T-helper 17 cell (primary cell): ENCODE measurements at places on chromosomes 12 and 14. TPM values are rescaled to one million over a fixed set of nuclear protein-coding genes. Genes with fewer than 3 reads are reported as not detected.

The CCDC196 gene
- not detected for total RNA-seq

DNA sequence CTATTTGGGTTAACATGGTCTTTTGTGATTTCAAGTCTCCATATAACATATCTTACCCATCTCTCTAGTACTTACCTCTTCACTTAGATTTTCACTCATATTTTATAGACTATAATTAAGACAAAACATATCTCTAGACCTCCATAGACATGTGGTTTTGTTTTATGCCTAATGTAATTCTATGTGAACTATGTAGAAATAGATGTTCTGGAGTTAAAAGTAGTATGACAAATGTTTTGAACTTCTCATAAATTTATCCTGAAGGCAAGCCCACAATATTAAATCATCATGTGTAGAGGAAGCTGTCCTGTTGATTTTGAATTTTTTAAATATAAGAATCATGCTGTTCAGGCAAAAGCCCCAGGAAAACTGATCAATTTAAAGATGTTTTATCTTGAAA is 169.2 kb downstream of the SYT1 start:
- H3K27ac ChIP-seq: no peak overlapping the region
- no peak for DNase-seq
- no peaks in the 10 kb centered on the region for H3K36me3 ChIP-seq
- H3K4me1 ChIP-seq: no peaks in the 10 kb centered on the region

DNA sequence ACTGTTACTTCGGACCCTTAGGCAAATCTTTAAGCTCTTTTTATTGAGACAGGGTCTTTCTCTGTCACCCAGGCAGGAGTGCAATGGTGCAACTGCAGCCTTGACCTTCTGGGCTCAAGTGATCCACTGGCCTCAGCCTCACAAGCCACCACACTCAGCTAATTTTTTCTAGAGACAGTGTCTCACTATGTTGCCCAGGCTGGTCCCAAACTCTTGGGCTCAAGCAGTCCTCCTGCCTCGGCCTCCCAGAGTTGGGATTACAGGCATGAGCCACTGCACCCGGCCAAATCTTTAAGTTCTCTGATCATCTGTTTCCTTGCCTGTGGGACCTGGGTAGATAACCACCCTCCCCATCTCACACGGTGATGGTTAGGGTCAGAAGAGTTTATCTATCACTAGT is 2.3 kb upstream of the GPX2 start:
- peaks cover 30% of the 10 kb centered on the region for H3K4me1 ChIP-seq
- no peaks in the 10 kb centered on the region for H3K27me3 ChIP-seq
- no peak overlapping the region for H3K4me3 ChIP-seq
- no peak for DNase-seq
- H3K27ac ChIP-seq: peak overlapping the region; percentile 39

The JAG2 gene
- 1.2 TPM for total RNA-seq

- no peaks in the 10 kb centered on the region for H3K4me1 ChIP-seq
- no peaks in the 10 kb centered on the region for H3K36me3 ChIP-seq
- H3K27me3 ChIP-seq: no peaks in the 10 kb centered on the region
- no peak for DNase-seq
- H3K27ac ChIP-seq: no peak overlapping the region
- H3K4me3 ChIP-seq: no peak overlapping the region
Measured at GRCh38 chr12:47527816-47528215, 178.0 kb downstream of the RPAP3 start.

GRCh38 chr12:131159660-131160059 is 206.0 kb downstream of the ADGRD1 start:
- H3K27ac ChIP-seq: no peak overlapping the region
- no peaks in the 10 kb centered on the region for H3K36me3 ChIP-seq
- no peak overlapping the region for H3K4me3 ChIP-seq
- H3K4me1 ChIP-seq: peaks cover 7% of the 10 kb centered on the region
- H3K27me3 ChIP-seq: peaks cover 37% of the 10 kb centered on the region

DNA sequence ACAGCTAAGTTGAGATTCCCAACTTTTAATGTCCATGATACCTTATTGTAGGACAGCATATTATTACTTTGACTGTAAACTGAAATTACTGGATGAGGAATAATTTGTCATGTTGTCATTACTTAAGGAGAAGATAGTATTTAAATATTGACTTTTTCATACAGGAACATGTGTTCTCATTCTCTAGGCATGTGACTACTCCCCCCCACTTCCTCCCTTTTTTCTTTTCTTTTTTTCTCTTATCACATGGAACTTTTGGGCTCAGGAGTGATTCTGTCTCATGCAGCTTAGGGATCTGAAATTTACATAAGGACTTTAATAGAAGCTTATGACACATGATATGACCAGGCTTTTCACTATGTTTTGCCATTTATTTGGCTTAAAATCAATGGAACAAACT is 127.7 kb upstream of the SLCO1C1 start:
- H3K4me1 ChIP-seq: no peaks in the 10 kb centered on the region
- DNase-seq: no peak
- no peak overlapping the region for H3K27ac ChIP-seq

- H3K4me1 ChIP-seq: no peaks in the 10 kb centered on the region
- DNase-seq: no peak
- H3K27ac ChIP-seq: no peak overlapping the region
Measured at GRCh38 chr12:87317302-87317701, 711.9 kb downstream of the C12orf50 start.

The MYF5 gene
- not detected for total RNA-seq

- peaks cover 10% of the 10 kb centered on the region for H3K36me3 ChIP-seq
- H3K27ac ChIP-seq: peak overlapping the region; percentile 39
- no peak for DNase-seq
Measured at GRCh38 chr12:104321949-104322348, 18.4 kb downstream of the EID3 start.

The RPL10L gene
- total RNA-seq: not detected

The HCAR1 gene
- total RNA-seq: not detected

GRCh38 chr12:43957732-43958372 is 122.0 kb downstream of the TMEM117 start:
- no peak for DNase-seq
- H3K27me3 ChIP-seq: no peaks in the 10 kb centered on the region

The DAD1 gene
- 95.4 TPM for total RNA-seq

DNA sequence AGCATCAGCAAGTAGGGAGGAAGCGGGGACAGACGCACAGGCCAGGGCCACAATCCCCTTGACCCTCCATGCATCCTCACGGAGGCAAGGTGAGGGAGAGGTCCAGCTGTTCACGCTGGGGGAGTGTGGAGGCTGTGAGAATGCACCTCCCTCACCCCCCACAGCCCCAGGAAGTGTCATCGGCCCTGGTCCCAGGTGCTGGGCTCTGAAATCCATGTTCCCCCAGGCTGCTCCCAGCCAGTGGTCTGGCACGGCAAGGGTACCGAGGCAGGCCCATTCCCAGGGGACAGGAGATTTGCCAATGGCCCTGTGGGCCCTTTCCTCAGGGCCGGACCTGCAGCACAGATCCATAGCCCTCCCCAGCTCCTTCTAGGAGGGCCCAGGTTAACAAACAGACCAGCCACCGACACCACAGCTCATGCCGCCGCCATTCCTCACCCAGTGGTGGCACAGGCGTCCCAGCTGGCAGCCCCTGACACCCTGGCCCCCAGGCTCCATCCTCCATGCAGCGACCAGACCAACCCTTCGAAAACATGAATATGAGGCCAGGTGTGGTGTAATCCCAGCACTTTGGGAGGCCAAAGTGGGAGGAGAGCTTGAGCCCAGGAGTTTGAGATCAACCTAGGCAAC is 21.9 kb upstream of the EIF5 start:
- H3K27ac ChIP-seq: no peak overlapping the region
- H3K4me1 ChIP-seq: no peaks in the 10 kb centered on the region
- H3K27me3 ChIP-seq: peaks cover 18% of the 10 kb centered on the region
- no peak for DNase-seq
- no peak overlapping the region for H3K4me3 ChIP-seq
- no peaks in the 10 kb centered on the region for H3K36me3 ChIP-seq

- H3K36me3 ChIP-seq: no peaks in the 10 kb centered on the region
- peak overlapping the region; percentile 95 for H3K4me3 ChIP-seq
- peak; percentile 18 for DNase-seq
- H3K27ac ChIP-seq: peak overlapping the region; percentile 93
Measured at GRCh38 chr12:1592444-1593173, 1.8 kb downstream of the FBXL14 start.

DNA sequence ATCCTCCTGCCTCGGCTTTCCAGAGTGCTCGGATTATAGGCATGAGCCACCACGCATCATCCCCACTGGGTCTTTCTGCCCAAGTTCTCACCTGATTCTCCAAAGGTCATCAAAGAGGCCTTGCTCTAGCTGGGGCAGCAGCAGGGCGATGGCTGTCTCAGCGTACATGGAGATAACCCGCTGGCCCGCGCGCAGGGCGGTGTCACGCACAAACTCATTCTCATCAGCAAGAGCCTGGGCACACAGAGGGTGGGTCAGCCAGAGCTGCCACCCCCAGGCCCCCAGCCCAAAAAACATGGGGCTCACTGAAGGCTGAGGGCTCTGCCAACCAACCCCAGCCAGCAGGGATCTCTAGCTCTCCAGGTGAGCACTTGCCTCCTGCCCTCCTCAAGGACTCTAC is 27.7 kb upstream of the RAB35 start:
- H3K27ac ChIP-seq: no peak overlapping the region
- no peak for DNase-seq
- H3K4me3 ChIP-seq: no peak overlapping the region
- peaks cover 2% of the 10 kb centered on the region for H3K4me1 ChIP-seq
- H3K27me3 ChIP-seq: no peaks in the 10 kb centered on the region

The KRT83 gene
- not detected for total RNA-seq

GRCh38 chr14:96394047-96394815 is 2.3 kb downstream of the AK7 start:
- no peak overlapping the region for H3K4me3 ChIP-seq
- peaks cover 13% of the 10 kb centered on the region for H3K27me3 ChIP-seq
- H3K36me3 ChIP-seq: peaks cover 2% of the 10 kb centered on the region
- DNase-seq: no peak
- peaks cover 10% of the 10 kb centered on the region for H3K4me1 ChIP-seq

- no peaks in the 10 kb centered on the region for H3K27me3 ChIP-seq
- H3K36me3 ChIP-seq: no peaks in the 10 kb centered on the region
- peaks cover 64% of the 10 kb centered on the region for H3K4me1 ChIP-seq
- no peak for DNase-seq
- peak overlapping the region; percentile 98 for H3K27ac ChIP-seq
Measured at GRCh38 chr12:49672301-49673217, 34.6 kb downstream of the FMNL3 start.

- no peak overlapping the region for H3K4me3 ChIP-seq
- no peak for DNase-seq
- H3K27ac ChIP-seq: no peak overlapping the region
Measured at GRCh38 chr12:5124401-5124800, 80.7 kb downstream of the KCNA5 start.

GRCh38 chr14:55430024-55430690 is 10.3 kb downstream of the TBPL2 start:
- no peak for DNase-seq
- H3K36me3 ChIP-seq: no peaks in the 10 kb centered on the region
- no peaks in the 10 kb centered on the region for H3K27me3 ChIP-seq
- no peak overlapping the region for H3K4me3 ChIP-seq

DNA sequence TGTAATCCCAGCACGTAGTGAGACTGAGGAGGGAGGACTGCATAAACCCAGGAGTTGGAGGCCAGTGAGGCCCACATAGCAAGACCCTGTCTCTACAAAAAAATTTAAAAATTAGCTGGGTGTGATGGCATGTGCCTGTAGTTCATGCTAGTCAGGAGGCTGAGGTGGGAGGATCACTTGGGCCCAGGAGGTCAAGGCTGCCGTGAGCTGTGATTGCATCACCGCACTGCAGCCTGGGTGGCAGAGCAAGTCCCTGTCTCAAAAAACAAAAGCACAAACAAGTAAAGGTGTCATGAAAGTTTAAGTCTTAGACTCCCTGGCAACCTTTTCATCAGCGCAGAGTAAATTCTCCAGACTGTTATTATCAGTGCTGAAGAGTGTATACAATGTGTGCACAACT is 10.4 kb downstream of the TMEM30B start:
- peaks cover 7% of the 10 kb centered on the region for H3K36me3 ChIP-seq
- peaks cover 5% of the 10 kb centered on the region for H3K4me1 ChIP-seq
- peaks cover 57% of the 10 kb centered on the region for H3K27me3 ChIP-seq
- no peak overlapping the region for H3K27ac ChIP-seq
- H3K4me3 ChIP-seq: no peak overlapping the region

The GPD1 gene
- 0.77 TPM for total RNA-seq

DNA sequence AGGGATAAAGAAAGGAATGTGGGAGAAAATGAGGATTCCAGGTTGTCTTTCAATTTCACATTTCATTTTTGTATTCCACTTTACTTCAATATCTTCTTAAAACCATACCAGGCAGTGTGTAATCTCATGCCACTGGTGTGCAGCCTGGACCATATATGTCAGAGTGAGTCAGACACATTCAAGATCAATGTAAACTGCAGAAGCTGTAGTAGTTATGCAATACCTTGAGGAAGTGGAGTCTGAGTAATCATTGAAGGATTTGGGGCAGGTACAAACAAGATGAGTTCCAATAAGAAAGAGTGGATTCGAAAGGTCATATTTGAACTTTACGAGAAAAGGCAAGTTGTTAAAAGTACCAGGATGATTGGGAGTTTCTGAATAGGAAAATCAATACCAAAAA is 14.1 kb downstream of the PLCZ1 start:
- H3K4me1 ChIP-seq: no peaks in the 10 kb centered on the region
- DNase-seq: no peak
- no peak overlapping the region for H3K4me3 ChIP-seq
- H3K36me3 ChIP-seq: no peaks in the 10 kb centered on the region
- no peak overlapping the region for H3K27ac ChIP-seq
- H3K27me3 ChIP-seq: no peaks in the 10 kb centered on the region

DNA sequence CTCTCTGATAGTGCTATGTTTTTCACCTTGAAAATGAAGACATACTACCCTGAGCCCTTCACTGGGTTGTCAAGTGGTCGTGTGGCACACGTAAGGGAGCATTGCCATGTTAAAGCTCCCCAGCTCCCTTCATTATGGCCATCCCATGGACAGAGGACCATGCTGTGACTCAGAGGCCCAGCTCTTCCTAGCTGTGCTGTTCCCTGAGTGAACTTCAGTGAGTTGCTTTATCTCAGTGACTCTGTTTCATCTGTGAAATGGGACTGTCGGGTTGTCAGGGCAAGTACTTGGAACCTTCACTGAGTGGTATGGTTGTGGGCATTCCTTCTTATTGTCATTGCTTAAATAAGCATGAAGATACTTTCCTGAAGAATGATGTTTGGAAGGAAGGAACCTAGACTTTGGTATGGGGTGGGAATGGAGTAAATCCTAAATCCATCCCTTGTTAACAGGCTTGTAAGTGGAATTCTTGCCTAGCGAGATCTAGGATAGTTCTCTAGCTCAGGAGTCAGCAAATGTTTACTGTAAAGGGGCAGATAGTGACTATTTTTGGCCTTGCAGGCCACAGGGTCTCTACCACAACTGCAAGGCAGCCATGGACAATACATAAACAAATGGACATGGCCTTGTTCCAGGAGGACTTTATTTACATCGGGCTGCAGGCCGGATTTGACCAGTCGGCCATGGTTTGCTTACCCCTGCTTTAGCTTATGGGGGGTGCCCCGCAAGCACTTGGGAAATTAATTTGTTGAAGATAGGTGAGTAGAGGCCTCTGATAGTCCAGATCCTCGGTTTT is 283.5 kb downstream of the ZFP36L1 start:
- DNase-seq: no peak
- no peak overlapping the region for H3K4me3 ChIP-seq
- peaks cover 40% of the 10 kb centered on the region for H3K4me1 ChIP-seq
- peak overlapping the region; percentile 93 for H3K27ac ChIP-seq

The LRFN5 gene
- total RNA-seq: not detected
